ENCODE measurements at places on chromosomes 16 and 17.

GRCh38 chr17:1646199-1646875 is 805 bp upstream of the SCARF1 start:
- DNase-seq = no peak

DNA sequence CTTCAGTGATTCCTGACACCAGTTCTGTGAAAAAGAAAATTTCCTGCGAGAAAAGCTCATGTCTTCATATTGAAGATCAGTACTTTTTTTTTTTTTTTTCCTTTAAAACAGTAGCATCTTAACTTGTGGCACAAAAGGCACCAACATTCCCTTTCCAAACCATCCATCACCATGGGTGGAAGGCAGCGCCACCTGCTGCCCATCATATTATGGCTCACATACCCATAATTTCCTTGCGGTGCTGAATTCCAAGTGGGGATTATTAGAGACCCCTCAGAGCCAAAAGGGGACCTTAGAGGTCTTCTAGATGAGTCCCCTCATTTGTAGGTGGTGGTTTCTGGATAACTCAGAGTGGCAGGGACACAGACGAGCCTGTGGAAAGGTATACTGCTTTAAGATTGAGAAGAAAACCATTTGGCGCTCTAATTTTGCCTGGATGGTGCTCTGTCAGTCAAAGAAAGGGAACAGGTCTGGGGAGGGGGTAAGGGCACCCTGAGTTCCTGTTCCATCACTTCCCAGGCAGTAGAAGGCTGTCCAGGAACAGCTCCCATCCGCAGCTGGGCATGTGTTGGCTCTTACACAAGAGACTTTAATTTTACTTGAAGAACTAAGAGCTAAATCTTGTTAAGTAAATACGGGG is 7.9 kb upstream of the SOST start:
- no peak for DNase-seq

DNA sequence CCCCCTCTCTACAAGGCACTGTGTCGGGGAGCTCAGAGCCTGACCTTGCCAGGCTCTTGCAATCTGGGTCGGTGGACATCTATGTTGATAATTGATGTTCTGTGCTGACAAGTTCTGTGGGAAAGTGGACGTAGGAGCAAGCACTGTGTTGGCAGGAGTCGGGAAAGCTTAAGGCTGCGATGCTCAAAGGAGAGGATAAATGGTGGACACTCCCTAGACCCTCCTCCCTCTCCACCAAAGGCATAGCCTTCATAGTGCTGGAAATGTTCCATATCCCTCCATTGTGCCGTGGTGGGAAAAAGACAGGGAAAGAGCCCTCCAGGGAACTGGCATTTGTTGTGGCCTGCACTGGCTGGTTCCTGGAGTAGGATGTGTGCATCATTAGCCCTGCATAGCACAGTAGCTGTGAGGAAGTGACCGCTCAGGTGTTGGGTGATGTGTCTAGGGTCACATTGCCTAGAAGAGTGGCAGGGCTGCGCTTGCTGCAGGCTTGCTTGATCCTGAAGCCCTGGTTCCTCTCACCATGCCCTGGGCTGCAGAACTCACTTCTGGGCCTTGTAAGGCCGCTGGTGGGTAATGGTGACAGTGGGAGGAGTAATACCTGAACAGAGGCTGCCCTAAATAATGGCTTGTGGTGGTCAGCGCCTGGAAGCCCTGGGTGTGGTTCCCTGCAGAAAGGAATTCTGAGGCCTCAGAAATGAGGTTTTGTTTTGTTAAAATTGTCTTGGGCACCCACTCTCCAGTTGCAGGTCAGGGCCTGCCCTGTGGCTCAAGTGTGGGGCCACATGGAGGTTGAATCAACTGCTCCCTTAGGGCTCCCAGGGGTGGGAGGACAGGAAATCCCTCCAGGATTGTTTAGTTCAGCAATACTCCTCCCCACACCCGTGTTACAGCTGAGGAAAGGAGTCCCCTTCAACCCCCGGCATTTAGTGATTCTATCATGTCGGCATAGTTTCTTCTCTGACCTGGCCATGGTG is 62.6 kb downstream of the KSR1 start:
- no peak for DNase-seq

- DNase-seq = no peak
Observed at GRCh38 chr16:88491560-88492310, 38.7 kb downstream of the ZFPM1 start.

Measured in left renal pelvis (tissue), 4 donors.